Activated CD8-positive, alpha-beta T cell treated with anti-CD3 and anti-CD28 coated beads, Interleukin-2, amount 10 ng/mL, durations not matched to agents 7 days and 5 days (primary cell): ENCODE measurements at places on chromosomes 12 and 14. TPM values are rescaled to one million over a fixed set of nuclear protein-coding genes. Genes with fewer than 3 reads are reported as not detected.

- no peak overlapping the region for H3K27ac ChIP-seq
- no peaks in the 10 kb centered on the region for H3K36me3 ChIP-seq
- no peak for DNase-seq
- no peaks in the 10 kb centered on the region for H3K27me3 ChIP-seq
- no peak overlapping the region for H3K4me3 ChIP-seq
Observed at GRCh38 chr12:22105542-22105941, 59.5 kb downstream of the CMAS start.

Gene TOMM20L
- not detected for total RNA-seq

DNA sequence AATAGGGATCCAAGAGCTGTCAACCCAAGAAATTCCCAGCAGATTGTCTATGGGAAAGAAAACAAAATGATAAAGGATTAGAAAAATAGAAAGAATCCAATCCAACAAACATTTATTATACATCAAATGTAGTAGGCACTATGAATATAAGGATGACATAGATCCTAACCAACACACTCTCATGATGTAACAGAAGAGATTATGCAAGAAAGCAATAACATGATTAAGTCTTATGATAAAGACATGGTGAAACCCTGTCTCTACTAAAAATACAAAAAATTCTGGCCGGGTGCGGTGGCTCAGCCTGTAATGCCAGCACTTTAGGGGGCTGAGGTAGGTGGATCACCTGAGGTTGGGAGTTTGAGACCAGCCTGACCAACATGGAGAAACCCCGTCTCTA lies 2.7 kb downstream of the MED6 start:
- no peaks in the 10 kb centered on the region for H3K27me3 ChIP-seq
- no peak overlapping the region for H3K4me3 ChIP-seq
- no peak overlapping the region for H3K27ac ChIP-seq
- H3K4me1 ChIP-seq, result peaks cover 34% of the 10 kb centered on the region
- H3K36me3 ChIP-seq, result peaks cover 25% of the 10 kb centered on the region
- no peak for DNase-seq

- no peaks in the 10 kb centered on the region for H3K36me3 ChIP-seq
- H3K27ac ChIP-seq, result no peak overlapping the region
- no peaks in the 10 kb centered on the region for H3K27me3 ChIP-seq
Observed at GRCh38 chr14:83777516-83777915, 1752.4 kb upstream of the FLRT2 start.

DNA sequence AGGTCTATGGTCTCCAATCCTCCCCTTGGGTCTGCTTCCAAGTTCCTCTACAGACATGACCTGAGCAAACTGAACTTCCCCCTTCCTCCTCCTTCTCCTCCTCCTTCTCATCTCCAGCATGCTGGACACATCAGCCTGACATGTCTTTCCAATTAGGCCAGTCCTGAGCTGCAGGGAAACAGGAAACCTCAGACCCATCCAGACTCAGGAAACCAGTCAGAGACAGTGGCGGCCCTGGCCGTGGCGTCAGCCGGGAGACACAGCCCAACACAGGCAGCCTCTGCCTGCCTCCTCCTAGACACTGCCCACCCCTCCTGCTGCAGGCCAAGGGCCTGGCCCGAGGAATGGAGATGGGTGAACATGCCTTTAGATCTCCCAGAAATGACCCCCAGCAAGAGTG lies 468.8 kb downstream of the BCL11B start:
- H3K4me1 ChIP-seq, result no peaks in the 10 kb centered on the region
- H3K4me3 ChIP-seq, result no peak overlapping the region
- H3K36me3 ChIP-seq, result no peaks in the 10 kb centered on the region
- no peak overlapping the region for H3K27ac ChIP-seq

Gene BATF
- total RNA-seq, result 41.3 TPM

GRCh38 chr12:69916544-69917235 lies 91.7 kb downstream of the MYRFL start:
- no peak overlapping the region for H3K27ac ChIP-seq
- DNase-seq, result no peak
- no peak overlapping the region for H3K4me3 ChIP-seq
- peaks cover 5% of the 10 kb centered on the region for H3K27me3 ChIP-seq

- no peaks in the 10 kb centered on the region for H3K36me3 ChIP-seq
- no peak overlapping the region for H3K4me3 ChIP-seq
- no peak overlapping the region for H3K27ac ChIP-seq
- H3K4me1 ChIP-seq, result peaks cover 3% of the 10 kb centered on the region
Observed at GRCh38 chr14:76376878-76377734, 1.2 kb downstream of the ESRRB start.

DNA sequence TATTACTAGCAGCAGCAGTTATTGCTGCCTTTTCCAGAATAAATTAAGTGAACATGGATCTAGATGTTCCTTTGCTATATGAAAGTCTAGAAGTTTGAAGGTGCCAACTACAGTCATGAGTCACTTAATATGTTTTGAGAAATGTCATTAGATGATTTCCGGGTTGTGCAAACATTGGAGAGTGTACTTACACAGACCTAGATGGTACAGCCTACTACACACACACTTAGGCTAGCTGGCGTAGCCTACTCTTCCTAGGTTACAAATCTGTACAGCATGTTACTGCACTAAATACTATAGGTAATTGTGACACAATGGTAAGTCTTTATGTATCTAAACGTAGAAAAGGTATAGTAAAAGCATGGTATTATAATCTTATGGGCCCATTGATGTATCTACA lies 368.1 kb downstream of the PDZRN4 start:
- H3K27ac ChIP-seq, result no peak overlapping the region
- no peak overlapping the region for H3K4me3 ChIP-seq
- no peaks in the 10 kb centered on the region for H3K36me3 ChIP-seq
- DNase-seq, result no peak
- no peaks in the 10 kb centered on the region for H3K4me1 ChIP-seq

Gene FBXO34
- 17.4 TPM for total RNA-seq

GRCh38 chr12:74370608-74371216 lies 166.9 kb upstream of the ATXN7L3B start:
- H3K27ac ChIP-seq, result no peak overlapping the region
- no peak overlapping the region for H3K4me3 ChIP-seq
- no peaks in the 10 kb centered on the region for H3K4me1 ChIP-seq
- no peaks in the 10 kb centered on the region for H3K36me3 ChIP-seq
- no peak for DNase-seq
- H3K27me3 ChIP-seq, result no peaks in the 10 kb centered on the region

DNA sequence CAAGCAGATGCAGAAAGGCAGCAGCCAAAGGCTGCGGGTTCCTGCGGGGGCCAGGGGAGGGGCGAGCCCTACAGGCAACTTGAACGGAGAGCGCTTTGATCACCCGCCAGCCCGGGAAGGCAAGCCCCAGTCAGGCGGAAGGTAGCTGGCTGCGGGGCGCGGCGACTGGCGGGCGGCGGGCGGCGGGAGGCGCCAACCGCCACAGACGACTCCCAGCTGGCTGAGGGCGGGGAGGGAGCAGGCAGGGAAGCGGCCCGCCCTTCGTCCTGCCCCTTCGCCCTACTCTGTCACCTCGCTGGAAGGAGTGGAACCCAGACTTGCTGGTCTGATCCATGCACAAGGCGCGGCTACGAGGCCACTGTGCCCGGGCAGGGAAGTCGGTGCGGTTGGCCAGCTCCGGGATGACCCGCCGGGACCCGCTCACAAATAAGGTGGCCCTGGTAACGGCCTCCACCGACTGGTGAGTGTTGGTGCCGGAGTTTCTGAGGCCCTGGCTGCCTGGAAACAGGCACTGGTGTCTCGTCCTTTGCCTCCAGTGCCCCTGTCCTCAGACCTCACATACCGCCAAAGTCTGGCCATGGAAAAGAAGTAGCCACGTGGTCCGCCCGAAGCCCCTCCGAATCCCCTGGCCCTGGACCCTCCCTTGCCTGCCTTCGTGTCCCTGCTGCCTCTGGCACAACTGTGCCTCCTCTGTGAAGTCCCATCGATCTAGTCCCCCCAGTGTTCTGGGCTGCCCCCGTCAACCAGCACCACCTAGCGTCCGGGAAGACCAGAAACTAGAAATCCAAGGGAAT lies 15.4 kb upstream of the CARMIL3 start:
- H3K4me3 ChIP-seq, result peak overlapping the region; percentile 82
- peaks cover 4% of the 10 kb centered on the region for H3K36me3 ChIP-seq
- H3K4me1 ChIP-seq, result peaks cover 20% of the 10 kb centered on the region
- H3K27me3 ChIP-seq, result peaks cover 3% of the 10 kb centered on the region

DNA sequence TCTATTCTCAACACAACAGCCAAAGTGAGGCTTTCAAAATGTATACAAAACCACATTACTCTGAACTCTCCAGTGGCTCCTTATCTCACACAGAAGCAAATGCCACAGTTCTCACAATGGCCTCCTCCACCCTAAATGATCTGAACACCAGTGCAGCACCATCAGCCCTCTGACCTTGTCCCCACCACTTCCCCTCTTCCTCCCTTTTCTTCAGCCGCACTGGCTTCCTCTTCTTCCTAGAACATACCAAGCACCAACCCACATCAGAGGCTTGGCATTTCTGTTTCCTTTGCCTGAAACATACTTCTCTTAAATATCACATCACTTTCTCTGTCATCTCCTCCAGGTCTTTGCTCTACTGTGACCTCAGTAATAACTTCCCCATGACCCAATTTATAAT lies 66.3 kb downstream of the GPR135 start:
- peak overlapping the region; percentile 42 for H3K4me3 ChIP-seq
- peak; percentile 84 for DNase-seq
- H3K36me3 ChIP-seq, result peaks cover 34% of the 10 kb centered on the region
- H3K27ac ChIP-seq, result peak overlapping the region; percentile 86
- H3K27me3 ChIP-seq, result peaks cover 11% of the 10 kb centered on the region

DNA sequence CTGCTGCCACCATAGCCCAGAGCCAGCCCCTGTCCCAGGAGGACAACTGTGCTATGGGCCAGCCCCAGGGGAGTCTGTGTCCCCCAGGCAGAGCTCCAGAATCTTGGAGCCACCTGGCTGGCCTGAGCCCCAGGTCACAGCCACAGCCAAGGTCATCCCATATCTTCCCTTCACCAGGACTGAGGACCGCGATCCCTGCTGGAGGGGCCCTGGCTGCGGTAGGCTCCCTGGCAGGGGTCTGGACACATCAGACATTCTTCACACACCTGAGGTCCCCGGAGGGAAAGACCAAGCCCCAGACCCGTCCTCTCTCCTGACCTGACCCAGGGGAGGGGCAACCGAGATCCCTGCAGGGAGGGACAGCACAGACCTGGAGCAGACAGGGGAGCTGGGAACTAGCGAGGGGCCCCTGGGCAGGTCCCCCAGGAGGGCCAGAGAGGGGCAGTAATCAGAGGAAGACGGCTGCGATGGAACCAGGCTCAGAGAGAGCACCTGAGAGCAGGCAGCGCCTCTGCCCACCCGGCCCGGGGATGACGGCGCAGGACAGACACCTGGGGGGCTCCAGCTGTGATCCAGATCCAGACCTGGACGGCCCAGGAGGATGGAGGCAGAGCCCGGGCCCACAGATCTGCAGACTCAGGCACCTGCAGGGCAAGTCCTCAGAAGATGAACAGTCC lies 103.2 kb upstream of the EIF5 start:
- H3K4me1 ChIP-seq, result no peaks in the 10 kb centered on the region
- H3K27me3 ChIP-seq, result peaks cover 13% of the 10 kb centered on the region
- H3K27ac ChIP-seq, result no peak overlapping the region
- no peak overlapping the region for H3K4me3 ChIP-seq
- no peaks in the 10 kb centered on the region for H3K36me3 ChIP-seq
- no peak for DNase-seq

- peaks cover 27% of the 10 kb centered on the region for H3K4me1 ChIP-seq
- peak overlapping the region; percentile 97 for H3K4me3 ChIP-seq
- peaks cover 4% of the 10 kb centered on the region for H3K27me3 ChIP-seq
Observed at GRCh38 chr12:57771236-57771872, 551 bp downstream of the METTL1 start.

DNA sequence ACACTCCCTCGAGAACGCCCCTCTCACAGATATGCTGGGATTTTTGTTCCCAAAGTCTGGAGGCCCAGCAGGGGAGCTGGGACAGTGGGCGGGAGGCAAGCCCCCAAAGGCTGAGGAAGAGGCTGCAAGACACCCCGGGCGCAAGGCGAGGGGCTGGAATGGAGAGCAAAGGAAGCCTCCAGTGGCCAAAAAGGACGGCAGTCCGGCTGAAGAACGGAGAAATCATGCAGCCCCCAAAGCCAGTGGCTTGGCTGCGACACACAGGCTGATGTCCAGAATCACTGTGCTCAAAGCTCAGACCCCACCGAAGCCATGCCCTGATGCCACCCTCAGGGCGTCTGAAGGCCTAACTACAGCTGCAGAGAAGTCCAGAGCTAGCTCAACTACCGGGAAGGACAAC lies 10.9 kb downstream of the CLBA1 start:
- no peaks in the 10 kb centered on the region for H3K4me1 ChIP-seq
- peaks cover 11% of the 10 kb centered on the region for H3K36me3 ChIP-seq
- no peaks in the 10 kb centered on the region for H3K27me3 ChIP-seq
- DNase-seq, result no peak
- H3K27ac ChIP-seq, result no peak overlapping the region
- no peak overlapping the region for H3K4me3 ChIP-seq

Gene ASB2
- total RNA-seq, result 17.0 TPM

- H3K4me1 ChIP-seq, result peaks cover 75% of the 10 kb centered on the region
- peak; percentile 61 for DNase-seq
- H3K27me3 ChIP-seq, result no peaks in the 10 kb centered on the region
- peak overlapping the region; percentile 70 for H3K4me3 ChIP-seq
- peaks cover 10% of the 10 kb centered on the region for H3K36me3 ChIP-seq
Observed at GRCh38 chr14:89430391-89431236, 13.6 kb upstream of the FOXN3 start.

DNA sequence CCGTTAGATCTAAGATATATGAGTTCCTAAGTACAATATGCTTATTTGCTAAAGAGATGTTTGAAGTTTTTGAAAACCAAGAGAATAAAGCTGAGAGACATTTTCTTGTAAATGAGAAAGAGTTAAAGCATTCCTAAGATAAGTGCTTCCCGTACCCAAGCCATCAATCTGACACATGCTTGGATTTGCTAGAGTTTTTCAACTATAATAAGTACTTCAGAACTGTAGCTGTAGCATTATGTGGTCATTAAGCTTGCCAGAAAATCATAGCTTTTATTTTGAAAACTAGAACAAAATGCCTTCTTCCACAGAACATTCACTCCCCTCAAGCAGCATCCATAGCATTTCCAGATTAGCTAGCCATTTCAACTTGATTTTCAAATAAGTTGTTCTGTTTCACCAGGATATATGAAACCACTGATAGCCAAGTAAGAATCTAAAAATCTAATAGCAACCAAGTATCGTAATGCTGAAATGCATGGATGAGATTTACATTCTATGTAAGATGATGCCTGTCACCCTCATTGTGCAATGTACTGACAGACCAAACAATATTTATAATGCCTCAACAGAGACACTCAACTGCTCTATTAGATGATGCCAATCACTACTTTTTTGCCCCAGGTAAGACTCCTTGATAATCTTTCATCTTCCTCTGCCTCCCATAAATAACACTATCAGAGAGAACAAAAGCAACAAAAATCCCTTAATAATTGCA lies 8.0 kb downstream of the SNW1 start:
- DNase-seq, result no peak
- no peaks in the 10 kb centered on the region for H3K27me3 ChIP-seq
- H3K4me1 ChIP-seq, result peaks cover 16% of the 10 kb centered on the region
- H3K36me3 ChIP-seq, result peaks cover 57% of the 10 kb centered on the region
- no peak overlapping the region for H3K27ac ChIP-seq
- H3K4me3 ChIP-seq, result no peak overlapping the region

DNA sequence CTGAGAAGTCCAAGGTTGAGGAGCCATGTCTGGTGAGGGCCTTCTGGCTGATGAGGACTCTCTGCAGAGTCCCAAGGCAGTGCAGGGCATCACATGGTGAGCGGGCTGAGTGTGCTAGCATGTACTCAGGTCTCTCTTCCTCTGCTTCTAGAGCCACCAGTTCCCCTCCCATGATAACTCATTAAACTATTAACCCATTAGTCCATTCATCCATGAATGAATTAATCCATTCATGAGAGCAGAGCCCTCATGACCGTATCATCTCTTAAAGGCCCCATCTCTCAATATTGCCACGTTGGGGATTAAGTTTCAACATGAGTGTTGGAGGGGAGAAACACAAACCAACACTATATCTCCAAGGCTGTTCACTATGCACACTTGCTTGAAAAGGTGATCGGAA lies 83.7 kb downstream of the TMEM30B start:
- peaks cover 35% of the 10 kb centered on the region for H3K27me3 ChIP-seq
- no peak overlapping the region for H3K4me3 ChIP-seq
- no peaks in the 10 kb centered on the region for H3K36me3 ChIP-seq
